ENCODE measurements at places on chromosomes 1 and 21.
A peak's percentile ranks its signal among the peaks of the same experiment; 100 is the strongest.

- no peak for DNase-seq
Measured at GRCh38 chr1:208239473-208240381, 4.5 kb downstream of the PLXNA2 start.

DNA sequence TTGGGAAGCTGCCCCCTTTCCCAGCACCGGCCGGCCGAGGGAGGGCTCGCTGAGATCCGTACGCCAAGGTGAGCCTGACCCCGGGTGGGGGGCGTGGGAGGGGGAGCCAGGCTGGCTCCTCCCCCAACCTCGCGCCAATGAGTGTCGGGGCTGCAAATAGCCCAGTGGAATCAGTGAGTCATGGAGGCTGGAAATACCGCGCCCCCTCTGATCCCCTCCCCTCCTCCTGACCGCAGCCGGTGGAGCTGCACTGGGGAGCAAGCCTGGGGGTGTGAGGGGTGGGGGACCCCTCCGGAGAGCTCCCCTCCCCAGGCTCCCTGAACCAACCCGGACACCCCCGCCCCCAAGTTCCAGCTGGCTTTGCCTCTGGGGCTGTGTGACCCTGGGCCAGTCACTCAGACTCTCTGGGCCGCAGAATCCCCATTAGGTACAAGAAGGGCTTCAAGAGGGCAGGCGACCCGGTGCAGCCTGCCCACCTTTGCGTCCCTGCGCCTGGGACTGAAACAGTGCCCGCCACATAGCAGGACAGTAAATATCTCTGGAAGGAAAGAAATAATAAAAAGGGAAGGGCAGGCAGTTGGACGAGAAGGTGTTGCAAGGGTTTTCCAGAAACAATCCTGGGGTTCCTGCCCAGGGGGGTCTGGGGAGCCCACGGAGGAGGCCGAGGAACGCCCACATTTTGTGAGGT, 4.5 kb downstream of the HSPB7 start:
- peak; percentile 39 for DNase-seq

GRCh38 chr1:50425376-50426107, 2.3 kb upstream of the DMRTA2 start:
- no peak for DNase-seq

- DNase-seq = no peak
Measured at GRCh38 chr1:53578358-53578757, 119.2 kb downstream of the DMRTB1 start.

DNA sequence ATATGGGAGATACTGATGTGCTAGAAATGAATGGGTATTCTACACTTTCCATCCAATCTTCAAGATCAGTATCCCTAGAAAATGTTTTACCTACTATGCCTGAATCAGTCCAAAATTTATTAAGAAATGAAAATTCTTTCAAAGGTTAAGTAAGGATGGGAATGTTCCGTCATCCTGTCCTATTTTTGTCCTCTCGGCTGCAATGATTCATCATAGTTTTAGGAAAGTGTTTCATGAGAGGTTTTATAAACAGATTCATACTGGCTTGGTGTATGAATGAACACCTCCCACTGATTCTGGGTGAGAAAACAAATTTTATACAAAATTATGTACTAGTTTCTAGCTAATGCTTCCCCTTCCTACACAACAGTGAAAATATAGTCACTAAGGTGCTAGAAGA, 504.6 kb upstream of the NR5A2 start:
- no peak for DNase-seq

DNA sequence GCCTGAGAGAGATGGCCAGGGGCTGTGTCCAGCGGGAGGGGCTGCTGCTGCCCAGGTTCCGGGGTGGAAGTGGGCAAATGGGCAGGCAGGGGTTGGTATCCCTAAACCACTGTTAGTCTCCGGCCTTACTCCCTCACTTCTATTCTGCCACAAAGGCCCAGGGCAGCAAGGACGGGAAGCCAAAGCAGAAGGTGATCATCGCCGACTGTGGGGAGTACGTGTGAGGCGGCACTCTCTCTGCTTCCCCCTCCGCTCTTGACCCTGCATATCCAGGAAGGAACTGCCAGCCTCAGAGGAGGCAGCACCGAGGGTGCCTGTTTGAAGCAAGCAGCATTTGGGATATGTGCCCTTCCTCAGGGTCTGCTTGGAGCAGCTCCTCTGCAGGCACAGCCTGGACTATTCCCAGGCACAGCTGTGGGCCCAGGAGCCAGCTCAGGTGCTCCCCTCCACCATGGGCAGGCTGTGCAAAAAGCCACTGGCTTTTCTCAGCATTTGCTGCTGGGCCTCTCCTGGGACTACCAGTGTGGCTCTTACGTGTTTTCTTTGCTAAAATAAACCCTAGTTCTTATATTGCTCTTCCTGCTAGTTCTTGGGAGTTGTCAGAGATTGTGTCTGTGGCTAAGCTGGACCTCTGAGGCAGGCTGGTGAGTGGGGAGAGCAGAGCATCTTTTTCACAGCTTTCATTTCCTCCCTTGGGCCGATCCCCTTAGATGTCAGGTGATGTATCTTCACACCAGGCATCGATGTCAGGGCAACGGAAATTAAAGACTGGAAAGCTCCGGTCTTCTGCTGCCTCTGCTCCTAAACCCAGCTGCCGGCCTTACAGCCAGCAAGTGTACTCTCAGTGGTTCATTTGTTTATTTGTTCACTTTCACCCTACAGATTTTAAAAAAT, 14.7 kb downstream of the PPIE start:
- DNase-seq = no peak

DNA sequence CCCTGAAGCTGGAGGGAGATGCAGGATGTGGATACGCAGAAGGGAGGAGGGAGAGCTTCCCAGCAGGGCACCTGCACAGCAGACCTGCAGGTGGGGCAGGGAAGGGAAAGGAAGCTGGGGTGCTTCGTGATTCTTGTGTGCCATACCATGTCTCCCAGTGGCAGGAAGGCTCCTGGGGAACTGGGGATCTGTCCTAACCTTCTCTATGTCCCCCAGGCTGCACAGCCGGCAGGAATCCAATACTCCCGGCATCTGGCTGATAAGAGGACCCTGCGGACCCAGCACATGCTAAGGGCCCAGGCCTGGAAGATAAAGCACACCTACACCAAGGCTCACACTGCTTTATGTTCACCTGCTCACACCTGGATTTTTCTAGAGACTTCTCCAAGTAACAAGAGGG, 79.4 kb downstream of the ITPKB start:
- no peak for DNase-seq

All from activated CD4-positive, alpha-beta T cell treated with anti-CD3 and anti-CD28 coated beads, Interleukin-2, amount 50 U/mL, for 48 hours (primary cell).